ENCODE measurements at places on chromosomes 13 and 19.

- DNase-seq = no peak
These were observed 34.4 kb upstream of the FXYD3 start for GRCh38 chr19:35081201-35081600.

GRCh38 chr19:31344403-31344802 is 4.8 kb downstream of the TSHZ3 start:
- DNase-seq = no peak

DNA sequence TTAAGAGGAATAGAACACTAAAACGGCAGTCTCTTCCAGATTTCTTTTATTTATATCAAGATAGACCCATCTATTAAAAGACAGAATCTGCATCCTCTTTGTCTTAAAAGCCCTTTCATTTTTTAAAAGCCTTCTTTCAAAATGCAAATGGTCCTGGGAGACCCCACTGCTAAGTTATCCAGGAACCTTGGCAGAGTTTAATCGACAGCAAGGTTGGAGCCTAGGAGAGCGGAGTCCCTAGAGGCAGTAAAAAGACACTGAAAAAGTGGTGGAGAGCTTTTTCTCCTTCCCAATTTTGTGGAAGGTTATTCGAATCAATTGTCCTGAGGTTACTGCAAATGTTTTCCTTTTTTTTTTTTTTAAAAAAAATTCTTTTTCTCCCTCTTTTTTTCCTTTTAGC is 294.7 kb downstream of the NALCN start:
- DNase-seq = no peak

- no peak for DNase-seq
These were observed 4.5 kb downstream of the PSMD8 start for GRCh38 chr19:38378866-38379265.

DNA sequence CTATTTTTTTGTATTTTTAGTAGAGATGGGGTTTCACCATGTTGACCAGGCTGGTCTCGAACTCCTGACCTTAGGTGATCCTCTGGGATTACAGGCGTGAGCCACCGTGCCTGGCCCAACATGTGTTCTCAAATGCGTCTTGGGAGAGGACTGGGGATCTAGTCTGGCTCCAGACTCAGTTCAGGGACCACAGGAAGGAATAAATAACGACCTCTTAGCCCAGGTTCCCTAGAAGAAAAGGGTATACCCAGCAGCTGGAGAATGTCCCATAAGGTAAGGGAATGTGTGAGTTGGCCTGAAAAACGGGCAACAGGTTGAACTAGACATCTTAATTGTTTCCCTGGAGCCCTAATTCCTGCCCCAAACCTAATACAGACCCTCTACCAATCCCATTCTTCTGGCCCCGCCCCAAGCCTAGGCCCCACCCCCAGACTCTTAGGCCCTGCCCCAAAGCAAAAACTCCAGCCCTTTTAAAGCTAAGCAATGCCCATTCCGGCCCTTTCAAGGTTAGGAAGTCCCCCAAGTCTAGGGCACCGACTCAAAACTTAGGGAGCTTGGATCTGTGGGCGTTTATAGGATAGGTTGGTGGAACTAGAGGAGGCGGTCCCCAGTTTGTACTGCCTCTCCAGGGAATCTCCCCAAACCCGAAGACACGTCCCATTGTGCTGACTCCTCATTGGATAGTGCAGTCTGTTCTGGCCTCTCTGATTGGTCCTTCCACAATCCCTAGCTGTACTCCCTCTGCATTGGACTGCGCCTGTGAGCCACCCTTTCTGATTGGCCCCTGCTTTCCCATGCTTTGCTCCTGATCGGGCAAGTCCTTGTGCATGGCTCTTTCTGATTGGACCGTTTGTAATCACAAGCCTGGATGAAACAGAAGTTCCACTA is 5.4 kb upstream of the LRFN1 start:
- no peak for DNase-seq

GRCh38 chr13:99074693-99075092 is 96.8 kb upstream of the DOCK9 start:
- DNase-seq = no peak

GRCh38 chr13:113875429-113875815 is 11.5 kb upstream of the GAS6 start:
- DNase-seq = no peak

DNA sequence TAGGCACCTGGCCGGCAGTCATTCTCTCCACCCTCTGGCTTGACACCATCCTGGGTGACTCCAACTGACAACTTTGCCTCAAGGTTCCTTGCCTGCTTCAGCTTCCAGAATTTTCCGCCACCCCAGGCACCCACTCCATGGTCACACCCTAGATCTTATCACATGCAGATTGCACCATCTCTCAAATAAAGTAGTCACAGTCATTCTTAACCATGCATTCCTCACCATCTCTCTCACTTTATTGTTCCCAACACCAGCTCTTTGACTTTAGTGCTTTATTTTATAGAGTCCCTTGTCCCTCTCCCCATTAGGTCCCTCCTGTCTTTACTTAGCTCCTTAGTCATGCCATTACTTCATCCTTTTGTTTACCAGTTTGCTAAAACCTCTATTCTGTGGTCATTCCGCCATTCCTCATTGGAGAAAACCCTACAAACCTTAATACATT is 351.7 kb downstream of the SPRY2 start:
- no peak for DNase-seq

DNA sequence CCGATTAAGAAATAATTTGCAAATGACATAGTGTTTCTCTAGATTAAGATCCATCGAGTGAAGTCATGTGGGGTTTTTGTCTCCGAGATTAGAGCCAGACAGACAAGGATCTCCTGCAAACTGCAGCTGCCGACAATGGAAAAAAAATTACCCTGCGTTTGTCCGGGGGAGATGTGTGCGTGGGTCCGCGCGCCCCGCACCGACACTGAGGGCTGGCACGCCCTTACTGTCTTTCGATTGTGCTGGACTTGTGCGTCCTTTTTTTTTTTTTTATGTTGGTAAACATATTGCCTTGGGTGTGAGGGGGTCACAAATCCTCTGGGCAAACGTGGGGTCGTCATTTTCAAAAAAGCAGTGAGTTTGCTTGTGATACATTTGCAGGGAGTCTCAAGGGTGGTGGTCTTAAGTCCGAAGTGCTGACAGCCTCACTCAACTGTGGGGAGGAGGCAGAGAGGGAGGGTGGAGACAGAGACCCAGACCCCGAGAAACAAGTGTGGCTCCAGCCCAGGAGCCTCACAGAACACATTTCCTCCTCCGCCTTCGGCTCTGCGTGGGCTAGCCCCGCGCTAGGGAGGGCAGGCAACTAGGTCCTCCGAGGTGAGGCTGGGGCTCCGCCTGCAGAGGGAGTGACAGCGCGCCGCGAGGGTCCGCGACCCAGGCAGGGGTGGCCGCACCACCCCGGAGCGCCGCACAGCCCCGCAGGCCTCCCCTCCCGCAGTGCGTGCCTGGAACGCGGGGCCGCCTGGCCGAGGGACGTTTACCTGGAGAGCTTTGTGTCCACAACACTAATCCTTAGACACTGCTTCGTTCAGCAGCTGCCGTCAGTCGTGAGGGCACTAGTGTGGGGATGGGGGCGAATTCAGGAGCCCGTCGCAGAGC is 11.7 kb upstream of the SOX1 start:
- DNase-seq = no peak

GRCh38 chr13:28794396-28794795 is 25.7 kb upstream of the MTUS2 start:
- no peak for DNase-seq

- no peak for DNase-seq
These were observed 16.9 kb downstream of the NALCN start for GRCh38 chr13:101399365-101399764.

DNA sequence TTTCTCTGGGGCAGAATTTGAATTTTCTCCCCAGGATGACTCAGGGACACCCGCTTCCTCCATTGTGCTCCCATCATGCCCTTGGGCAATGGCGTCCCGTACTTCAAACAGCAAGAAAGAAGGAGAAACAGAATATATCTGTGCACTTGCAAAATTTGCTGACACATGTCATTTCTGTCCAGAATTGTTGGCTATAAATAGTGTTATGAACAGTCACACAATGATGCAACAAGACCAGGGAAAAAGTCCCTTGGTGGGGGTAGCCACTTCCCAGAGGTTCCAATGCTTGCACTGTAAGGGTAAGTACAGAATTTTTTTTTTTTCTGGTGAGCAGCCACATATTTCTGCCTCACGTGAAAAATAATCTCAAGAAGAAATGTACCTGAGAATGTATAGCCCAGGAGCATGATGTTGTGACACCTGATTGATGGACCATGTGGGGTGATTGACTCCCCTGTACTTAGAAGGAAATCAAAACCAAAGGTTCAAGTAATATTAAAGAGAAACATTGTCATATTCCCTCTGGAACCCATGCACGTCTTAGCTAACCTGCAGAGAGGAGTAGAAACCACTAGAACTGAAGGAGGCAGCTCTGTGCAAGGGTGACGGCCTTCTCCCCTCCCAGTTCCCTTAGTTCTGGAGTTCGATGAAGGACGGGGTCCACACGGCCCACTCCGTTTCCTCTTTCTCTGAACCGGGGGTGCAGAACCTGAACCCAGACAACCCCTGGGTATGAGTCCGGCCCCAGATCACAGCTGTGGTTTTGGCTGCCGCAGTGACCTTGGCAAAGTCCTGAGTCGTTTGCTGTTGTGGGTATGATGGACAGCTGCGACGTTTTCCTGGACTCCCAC is 9.3 kb upstream of the LAIR1 start:
- DNase-seq = no peak

- no peak for DNase-seq
These were observed 170.4 kb downstream of the COG6 start for GRCh38 chr13:39825886-39826285.

- peak; percentile 5 for DNase-seq
These were observed 75.3 kb downstream of the CACNA1A start for GRCh38 chr19:13430790-13431582.

GRCh38 chr19:34794066-34794960 is 21.3 kb upstream of the ZNF599 start:
- no peak for DNase-seq

DNA sequence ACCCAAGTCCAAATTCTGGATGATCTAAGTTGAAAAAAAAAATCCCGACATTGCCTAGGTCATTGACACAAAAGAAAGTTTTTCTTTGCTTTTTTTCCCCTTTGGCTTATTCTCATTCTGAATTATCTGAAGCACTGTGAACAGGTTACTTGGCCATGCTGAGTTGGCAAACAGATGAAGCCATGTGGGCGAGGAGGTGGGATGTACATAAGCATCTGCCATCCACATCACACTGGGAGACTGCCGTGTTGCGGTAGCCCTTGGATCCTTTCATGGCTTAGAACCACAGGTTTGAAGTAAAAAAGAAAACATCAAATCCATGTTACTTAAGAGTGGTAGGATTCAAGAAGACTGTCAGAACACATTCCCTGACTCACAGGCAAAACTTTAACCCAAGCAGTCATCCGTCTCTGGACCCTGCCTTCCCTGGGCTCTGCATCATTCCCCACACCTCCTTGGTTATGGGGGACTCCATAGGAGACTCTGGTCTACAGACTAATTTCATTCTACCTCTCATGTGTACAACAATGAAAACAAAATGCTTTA is 242.5 kb upstream of the SERP2 start:
- DNase-seq = no peak

- DNase-seq = no peak
These were observed 88.5 kb upstream of the SIAH3 start for GRCh38 chr13:45940061-45940460.

DNA sequence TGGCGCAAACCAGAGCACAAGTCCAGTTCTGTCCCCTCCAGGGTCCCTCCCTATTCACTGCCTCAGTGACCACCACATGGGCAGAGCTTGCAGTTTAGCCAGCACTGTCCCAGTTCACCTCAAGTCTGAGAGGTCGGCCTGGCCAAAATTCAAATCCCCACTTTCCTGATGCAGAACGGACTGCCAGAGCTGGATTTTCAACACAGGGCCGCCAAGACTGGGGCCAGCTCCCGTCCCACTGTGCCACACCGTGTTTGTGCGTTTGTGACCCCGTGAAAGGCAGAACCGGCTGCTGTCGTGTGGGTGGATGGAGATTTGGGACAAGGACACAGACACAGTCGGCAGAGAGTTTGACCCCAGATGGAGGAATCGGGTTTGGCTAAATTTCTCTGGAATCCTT is 176.7 kb downstream of the URI1 start:
- no peak for DNase-seq

Measured in activated T-helper 1 cell treated with anti-CD3 and anti-CD28 coated beads, Interleukin-2, amount 50 U/mL, for 16 hours (primary cell).